ENCODE measurements at places on chromosomes 16 and 17.

DNA sequence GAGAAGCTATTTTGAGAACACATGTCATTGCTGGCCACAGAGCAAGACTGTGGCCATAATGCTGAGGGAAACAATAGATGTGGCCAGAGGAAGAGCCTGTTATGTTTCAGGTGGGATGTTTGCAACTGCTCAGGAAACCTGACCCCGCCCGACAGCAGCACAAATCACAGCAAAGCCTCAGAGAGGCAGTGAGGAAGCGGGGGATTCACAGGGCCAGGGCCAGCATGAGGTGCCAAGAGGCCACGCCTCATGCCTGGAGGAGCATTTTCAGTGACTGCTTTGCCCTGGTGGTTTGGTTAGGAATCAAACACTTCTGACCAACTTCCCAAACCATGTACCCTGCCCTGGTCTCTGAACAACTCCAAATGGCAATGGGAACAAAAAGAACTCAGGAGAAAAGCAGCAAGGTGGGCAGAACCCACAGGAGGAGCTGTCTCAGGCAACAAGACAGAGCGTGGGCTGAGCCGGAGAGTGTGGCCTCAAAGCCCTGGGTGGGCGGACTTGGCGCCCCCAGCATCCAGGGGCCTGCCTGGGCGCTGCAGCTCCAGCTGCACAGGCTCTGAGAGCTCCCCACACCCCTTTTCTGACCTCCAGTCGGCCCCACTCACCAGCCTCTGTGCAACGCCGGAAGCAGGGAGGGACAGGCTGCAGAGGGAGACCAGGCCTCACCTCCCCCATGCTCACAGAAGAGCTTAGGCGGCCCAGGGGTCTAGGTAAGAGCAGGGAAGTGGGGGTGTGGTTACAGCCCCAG is 20.6 kb downstream of the HIC1 start:
- DNase-seq: no peak

- no peak for DNase-seq
These were observed 504 bp downstream of the ERN1 start for GRCh38 chr17:64129515-64129764.

DNA sequence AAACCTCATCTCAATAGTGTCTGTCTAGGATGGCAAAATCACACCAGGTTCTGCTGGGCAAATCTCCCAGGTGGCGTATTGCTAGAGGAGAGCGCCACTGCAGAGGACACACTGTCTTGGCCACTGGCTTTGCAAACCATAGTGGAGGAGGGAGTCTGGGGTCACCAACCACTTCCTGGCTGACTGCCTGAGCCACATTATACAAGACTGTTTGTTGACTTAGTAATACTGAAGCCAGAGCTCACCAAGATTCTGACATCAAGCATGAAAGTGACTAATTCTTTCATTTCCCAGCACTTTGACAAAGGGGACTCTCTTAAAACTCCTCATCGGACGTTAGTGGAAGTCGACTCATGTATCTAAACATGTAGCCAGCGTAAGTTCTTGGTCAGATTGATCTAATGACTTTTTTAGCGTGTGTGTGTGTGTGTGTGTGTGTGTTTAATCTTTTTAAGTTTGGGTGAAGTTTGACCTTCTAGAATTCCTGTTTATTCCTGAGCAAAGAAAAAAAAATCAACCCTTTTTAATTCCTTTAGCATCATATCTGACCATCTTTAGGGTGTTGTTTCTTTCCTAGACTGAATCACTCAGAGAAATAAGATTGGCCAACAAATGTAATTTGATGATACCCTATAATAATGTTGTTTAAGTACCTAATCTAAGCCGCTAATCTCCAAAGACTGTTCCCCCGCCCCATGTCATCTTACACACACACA is 13.7 kb downstream of the PITPNC1 start:
- peak; percentile 58 for DNase-seq

DNA sequence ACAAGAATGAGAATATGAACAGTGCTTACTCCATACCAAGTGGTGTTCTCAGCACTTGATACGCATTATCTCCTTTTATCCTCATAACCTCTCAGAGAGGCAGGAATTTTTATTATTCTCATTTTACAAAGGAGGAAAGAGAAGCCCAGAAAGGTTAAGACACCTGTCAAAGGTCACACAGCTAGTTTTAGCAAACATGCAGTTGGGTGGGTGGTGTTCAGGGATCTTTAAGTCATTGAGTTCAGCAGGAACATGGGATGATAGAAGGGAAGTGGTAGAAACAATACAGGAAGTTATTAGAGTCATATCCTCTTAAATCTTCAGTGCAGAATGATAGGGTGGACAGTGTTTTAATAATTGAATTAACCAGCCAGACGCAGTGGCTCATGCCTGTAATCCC is 95.4 kb downstream of the IRX3 start:
- DNase-seq: no peak

- no peak for DNase-seq
These were observed 23.2 kb upstream of the ARHGAP17 start for GRCh38 chr16:25038239-25038954.

DNA sequence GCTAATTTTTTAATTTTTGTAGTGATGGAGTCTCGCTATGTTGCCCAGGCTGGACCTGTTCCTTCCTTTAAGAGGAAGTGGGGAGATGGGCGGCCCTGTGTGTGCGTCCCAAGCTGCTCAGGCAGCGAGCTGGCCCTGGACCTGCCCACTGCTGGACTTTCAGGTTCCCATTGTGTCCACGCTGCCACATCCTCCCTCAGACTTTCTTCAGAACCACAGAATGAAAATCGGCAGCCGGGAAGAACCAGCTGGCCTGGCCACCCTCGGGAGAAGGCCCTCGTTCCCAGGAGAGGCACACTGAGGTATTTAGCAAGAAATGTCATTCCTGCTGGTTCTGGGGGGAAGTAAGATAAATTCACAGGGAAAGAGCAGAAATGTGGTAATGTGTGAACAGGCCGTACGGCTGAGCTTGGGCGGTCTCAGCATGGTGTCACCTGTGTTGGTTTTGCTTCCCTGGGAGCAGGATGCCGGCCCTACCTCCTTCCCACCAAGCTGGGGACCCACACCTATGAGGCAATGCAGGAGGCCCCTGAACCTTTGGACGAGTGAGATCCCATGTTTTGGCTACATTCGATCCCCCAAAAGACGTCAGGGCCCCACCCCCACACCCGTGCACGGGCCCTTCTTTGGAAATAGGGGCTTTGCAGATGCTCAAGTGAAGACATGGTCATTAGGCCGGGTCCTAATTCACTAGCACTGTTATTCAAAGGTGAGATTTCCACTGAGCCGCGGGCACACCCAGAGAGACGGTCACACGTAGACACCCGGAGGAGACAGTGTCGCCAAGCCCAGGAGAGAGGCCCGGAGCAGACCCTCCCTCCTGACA is 35.9 kb upstream of the ZNF469 start:
- DNase-seq: no peak

DNA sequence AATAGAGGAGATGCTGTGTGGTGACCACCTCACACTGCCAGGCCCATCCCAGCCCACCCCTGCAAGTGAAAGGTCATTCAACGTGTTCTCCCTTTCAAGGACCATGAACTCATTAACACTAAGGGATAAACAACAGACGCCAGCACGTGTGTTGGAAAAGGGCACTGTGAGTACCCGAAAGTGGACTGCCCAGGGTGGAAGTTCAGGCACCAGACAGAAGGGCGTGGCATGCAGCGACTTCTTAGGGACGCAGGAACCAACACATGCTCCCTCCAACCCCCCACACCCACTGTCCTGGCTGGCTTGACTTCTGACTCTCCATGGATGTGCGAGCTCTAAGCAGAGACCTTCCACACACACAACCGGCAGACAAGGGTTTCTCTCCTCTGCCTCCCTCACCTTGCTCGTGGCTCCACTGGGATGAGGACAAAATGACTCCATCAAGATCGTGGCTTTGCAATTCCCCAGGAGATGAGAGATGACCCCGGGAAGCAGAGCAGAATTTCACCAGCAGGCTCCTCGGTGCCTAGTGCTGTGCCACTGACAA is 11.0 kb downstream of the UBALD1 start:
- DNase-seq: no peak

DNA sequence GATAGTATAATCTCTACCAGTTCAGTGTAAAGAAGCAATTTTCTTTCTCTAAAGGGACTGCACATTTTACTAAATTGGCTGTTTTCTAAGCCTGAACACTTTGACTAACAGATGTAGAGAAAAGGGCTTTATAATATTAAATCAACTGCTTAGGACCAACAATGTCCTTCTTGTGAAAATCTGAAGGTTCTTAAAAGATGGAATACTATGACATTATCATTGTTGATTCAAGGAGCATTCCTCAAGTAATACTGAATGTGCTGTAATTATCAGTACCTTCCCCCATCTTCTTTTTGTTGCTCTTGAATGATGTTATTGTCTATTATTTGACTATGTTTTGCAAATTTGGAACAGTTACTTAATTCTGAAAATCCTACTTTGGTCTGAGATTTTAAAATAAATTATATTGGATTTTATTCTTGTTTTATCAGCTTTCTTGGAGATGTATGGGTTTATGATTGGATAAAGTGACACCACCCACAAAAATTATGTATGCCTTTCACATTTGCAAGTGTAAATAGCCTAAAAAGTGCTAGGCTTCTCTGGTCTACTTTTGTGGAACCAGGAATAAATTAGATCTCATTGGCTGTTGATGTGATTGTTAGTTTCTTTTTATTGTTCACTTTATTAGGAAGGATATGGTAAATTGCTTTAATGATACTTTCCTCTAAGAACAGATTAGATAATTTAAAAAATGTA is 53.0 kb downstream of the TAOK1 start:
- DNase-seq: no peak

- DNase-seq: no peak
These were observed 22.2 kb downstream of the CDK5RAP3 start for GRCh38 chr17:47993031-47993564.

DNA sequence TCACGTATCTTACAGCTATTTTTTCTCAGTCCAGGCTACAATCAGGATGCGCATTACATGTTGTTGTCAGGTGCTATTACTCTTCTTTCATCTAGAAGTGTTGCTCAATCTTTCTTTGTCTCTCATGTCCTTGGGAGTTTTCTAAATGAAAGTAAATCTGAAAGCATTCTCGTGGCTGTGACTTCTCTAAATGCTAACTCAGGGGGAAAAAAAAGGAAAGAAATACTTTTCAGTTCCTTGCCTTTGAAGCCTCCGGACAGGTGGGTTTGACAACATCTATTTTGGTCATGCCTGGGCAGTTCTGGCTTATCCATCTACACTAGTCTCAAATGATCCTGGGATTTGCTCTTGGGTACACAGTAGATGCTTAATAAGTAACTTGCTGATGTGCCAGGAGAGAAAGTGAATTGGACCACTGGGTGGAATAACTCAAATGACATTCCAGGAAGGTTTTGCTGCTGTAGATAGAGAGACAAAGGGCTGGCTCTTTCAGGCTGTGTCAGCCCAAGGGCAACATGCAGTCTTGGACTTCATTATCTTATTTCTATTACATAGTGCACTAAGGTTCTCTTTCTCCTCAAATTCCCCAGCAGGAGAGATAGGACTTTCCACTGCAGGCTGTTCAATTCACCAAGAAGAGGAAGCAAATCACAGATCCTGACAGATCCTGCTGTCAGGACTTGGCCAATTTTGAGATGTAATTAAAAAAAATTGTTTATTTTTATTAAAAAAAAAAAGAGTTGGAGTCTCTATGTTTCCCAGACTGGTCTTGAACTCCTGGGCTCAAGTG is 63.6 kb upstream of the NFAT5 start:
- no peak for DNase-seq

DNA sequence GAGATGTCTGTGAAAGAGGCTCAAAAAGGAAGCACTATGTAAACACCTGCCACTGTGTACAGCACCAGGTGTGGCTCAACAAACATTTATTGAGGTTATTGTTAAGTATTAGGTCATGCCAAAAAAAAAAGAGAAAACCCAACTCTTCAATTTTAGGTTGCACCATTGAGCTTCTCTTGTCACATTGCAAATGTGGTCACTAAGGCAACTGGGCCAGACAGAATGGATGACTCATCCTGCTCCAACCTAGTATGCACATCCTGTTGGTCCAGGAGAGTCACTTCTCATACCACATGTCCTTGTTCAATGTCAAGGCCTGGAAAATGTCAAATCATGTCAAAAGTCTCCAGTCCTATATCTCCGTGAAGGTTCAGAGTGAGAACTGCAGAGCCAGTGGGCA is 25.0 kb downstream of the HOXB1 start:
- DNase-seq: no peak

DNA sequence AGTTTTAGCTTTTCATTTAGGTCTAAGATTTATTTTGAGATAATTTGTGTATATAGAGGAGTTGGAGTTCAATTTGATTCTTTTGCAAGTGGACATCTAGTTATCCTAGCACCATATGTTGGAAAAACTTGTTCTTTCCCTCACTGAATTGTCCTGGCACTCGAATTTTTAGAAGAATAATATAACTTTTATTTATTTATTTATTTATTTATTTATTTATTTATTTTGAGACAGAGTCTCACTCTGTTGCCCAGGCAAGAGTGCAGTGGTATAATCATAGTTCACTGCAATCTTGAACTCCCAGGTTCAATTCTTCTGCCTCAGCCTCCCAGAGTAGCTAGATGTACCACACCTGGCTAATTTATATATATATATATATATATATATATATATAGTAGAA is 29.4 kb downstream of the PPM1E start:
- DNase-seq: no peak

DNA sequence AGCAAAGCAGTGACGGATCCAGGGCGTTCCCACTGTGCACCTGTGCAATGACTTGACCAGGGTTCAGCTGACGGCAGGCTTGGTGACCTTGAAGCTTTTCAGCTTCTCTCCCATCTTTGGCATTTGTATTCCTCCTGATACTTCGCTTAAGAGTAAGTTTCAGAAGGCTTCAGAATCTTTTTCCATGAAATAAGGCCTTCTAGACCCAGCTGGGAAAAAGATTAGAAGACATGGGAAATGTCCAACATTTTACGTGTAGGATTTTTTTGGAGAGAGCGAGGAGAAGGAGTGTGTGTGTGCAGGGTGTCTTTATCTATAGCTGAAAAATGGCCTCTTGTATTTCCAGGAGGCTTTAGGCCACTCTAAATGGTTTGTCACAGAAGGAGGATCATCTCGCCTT is 104.1 kb downstream of the BANP start:
- no peak for DNase-seq

Measured in activated CD4-positive, alpha-beta T cell treated with anti-CD3 and anti-CD28 coated beads, Interleukin-2, amount 50 U/mL, for 24 hours (primary cell).